Neural crest cell (in vitro differentiated cells): ENCODE measurements at places on chromosomes 2 and 18. TPM values are rescaled to one million over a fixed set of nuclear protein-coding genes. Genes with fewer than 3 reads are reported as not detected.

The MYL12A gene
- total RNA-seq, result 165 TPM in 2 replicates

The TEX44 gene
- total RNA-seq, result not detected in 2 replicates

The ODC1 gene
- 279 and 290 TPM in 2 replicates for total RNA-seq

The RAX gene
- total RNA-seq, result not detected in 2 replicates

The CAPN14 gene
- 0.36 and 0.47 TPM in 2 replicates for total RNA-seq

The CNNM4 gene
- 11.8 and 14.4 TPM in 2 replicates for total RNA-seq
